Left kidney (tissue), 8 donors: ENCODE measurements at places on chromosomes 11 and 22. TPM values are rescaled to one million over a fixed set of nuclear protein-coding genes. Genes with fewer than 3 reads are reported as not detected.

GRCh38 chr11:122023614-122024250 lies 92.3 kb downstream of the BLID start:
- no peak for DNase-seq

GRCh38 chr11:8683115-8683807 lies 669 bp downstream of the RPL27A start:
- DNase-seq: no peak

DNA sequence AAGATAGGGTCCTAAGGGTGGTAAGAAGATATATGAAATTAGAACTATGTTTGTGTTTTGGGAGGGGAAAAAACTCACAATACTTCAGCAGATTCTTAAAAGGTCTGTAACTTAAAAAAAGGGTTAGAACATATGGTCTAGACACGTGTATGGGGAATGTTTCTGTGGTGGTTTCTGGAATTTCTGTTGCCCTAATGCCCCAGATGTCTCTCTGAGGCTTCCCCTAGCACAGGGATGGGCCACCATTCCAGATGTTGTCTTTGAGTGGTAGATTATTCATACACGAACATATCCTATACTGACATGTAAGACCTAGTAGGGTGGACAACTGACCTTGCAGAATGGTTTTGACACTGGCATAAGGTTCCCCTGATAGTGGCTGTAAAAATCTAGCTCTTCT lies 26.2 kb downstream of the EHF start:
- DNase-seq: no peak

GRCh38 chr11:78424334-78425270 lies 7.0 kb upstream of the GAB2 start:
- DNase-seq: no peak

DNA sequence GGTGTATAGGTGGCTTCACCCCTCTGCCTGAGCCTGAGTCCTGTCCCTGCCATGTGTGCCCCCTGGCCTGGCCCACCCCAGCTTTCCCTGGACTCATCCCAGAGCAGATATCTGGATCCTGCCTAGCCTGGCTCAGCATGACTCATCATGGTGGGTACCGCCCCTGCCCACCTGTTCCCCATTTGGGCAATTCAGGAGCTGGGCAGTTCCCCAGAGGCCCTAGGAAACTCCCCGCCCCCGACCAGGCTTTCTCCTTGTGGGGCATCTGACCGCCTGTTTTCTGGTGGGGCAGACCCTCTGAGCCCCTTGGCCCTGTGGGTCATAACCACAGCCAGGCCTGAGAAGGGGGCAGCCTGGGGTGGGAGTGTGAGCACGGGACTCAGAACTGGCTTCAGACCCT lies 4.4 kb downstream of the TSPO start:
- DNase-seq: no peak

GRCh38 chr11:30459821-30460220 lies 126.3 kb downstream of the MPPED2 start:
- no peak for DNase-seq

- peak; percentile 59 for DNase-seq
Measured at GRCh38 chr22:45612451-45612901, 59.2 kb upstream of the ATXN10 start.

NLRP14 gene
- 0.83 TPM for polyA plus RNA-seq

DEFB108B gene
- polyA plus RNA-seq: 0.23 TPM

CRACR2B gene
- 9.9 TPM for polyA plus RNA-seq

SERHL2 gene
- polyA plus RNA-seq: 8.2 TPM

BTBD18 gene
- polyA plus RNA-seq: 0.70 TPM
